ENCODE measurements at places on chromosomes 16 and 17.

DNA sequence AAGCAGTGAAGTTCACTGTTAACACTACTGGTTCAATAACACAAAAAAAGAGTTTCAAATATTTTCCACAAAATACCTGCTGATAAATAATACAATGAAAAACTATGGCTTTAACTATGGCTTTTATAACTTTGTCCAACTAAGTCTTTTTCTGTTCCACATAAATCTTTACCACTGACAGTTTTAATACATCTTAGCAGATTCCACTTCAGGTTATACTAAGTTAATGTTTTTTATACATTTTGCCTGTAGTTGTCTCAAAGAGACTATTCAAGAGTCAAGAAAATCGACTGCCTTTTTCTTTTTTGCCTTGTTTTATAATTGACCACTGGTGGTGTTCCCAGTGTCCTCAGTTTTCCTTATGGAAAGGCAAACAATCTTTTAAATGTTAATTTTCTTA, 379.7 kb upstream of the PMFBP1 start:
- no peak for DNase-seq

- DNase-seq, result no peak
These were observed 335.1 kb downstream of the HS3ST4 start for GRCh38 chr16:26026709-26027450.

GRCh38 chr16:53913099-53913870, 209.3 kb downstream of the FTO start:
- DNase-seq, result no peak

DNA sequence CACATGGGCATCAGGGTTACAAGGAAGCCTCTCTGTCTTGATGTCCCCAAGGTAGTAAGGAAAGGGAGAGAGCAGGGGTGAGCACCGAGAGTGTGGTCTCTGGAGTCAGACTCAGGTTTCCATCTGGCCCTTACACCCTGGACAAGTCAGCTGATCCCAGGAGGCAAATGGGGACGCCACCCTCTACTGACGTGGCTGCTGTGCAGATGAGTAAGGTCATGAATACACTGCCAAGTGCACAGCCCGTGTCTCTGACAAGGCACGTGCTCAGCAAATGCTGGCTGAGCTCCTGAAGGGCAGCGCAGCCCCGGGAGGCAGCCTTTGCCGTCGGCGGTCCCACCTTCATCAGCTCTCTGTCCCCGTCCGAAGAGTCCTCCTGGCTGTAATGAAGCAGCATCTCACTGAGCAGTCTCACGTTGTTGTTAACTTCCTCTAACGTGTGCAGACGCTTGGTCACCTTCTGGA, 19.4 kb downstream of the GGA3 start:
- no peak for DNase-seq

DNA sequence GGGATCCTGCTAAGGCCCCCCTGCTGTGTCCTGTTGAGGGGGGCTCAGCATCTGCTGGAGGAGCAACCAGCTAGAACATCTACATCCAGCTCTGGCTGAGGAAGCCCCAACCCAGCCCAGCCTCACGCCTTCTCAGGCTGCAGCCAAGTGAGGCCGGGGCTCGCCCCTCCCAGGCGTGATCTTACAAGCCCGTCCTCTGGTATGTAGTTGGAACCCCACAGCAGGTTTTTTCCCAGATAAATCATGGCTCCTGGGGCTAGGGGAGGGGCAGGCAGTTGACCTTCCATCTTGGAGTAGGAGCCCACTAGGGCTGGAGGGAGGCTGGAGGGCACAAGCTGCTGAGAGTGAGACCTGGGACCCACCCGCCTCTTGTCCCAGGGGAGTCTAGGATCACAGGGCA, 4.7 kb downstream of the FAM83G start:
- DNase-seq, result no peak

DNA sequence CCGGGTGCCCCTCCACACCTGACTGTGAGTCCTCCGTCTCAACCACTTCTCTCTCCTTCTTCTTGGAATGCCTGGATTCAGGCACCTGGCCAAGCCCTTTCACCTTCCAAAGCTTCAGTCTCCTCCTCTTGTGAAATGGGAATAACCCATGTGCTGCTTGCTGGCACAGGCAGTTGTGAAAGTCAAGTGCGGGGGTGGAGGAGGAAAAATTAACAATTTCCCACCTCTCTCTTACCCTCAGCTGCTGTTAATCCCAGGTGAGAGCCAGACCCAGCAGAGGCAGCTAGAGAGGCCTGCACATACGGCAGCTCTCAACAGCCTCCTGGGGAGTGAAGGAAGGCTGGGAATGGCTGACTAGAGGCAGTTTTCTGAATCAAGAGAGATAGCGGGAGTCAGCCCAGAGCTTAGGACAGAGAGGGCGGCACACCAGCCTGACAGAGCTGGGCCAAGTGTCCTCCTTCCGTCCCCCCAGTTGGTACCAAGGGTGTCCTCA, 77.9 kb upstream of the LGALS9 start:
- no peak for DNase-seq

GRCh38 chr16:2473999-2474876, 689 bp upstream of the TBC1D24 start:
- DNase-seq, result peak; percentile 69

GRCh38 chr17:75078284-75079022, 9.3 kb upstream of the SLC16A5 start:
- no peak for DNase-seq

DNA sequence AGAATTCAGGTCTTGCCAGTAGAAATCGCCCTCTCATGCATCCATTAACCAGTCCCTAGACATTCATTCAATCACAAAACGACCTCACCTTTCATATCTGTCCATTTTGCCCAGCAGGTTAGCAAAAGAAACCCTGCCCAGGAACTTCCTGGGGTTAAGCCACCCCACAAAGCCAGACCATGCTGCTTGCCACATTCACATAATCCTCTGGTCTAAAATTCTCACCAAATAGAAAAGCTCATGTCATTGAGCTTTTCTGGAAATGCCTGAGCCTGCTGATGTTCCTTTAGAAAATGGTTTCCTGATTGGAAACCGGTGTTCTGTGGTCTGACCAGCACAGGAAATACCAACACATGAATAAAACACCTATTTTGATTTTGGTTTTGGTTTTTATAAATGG, 21.6 kb upstream of the DYNLRB2 start:
- DNase-seq, result no peak

DNA sequence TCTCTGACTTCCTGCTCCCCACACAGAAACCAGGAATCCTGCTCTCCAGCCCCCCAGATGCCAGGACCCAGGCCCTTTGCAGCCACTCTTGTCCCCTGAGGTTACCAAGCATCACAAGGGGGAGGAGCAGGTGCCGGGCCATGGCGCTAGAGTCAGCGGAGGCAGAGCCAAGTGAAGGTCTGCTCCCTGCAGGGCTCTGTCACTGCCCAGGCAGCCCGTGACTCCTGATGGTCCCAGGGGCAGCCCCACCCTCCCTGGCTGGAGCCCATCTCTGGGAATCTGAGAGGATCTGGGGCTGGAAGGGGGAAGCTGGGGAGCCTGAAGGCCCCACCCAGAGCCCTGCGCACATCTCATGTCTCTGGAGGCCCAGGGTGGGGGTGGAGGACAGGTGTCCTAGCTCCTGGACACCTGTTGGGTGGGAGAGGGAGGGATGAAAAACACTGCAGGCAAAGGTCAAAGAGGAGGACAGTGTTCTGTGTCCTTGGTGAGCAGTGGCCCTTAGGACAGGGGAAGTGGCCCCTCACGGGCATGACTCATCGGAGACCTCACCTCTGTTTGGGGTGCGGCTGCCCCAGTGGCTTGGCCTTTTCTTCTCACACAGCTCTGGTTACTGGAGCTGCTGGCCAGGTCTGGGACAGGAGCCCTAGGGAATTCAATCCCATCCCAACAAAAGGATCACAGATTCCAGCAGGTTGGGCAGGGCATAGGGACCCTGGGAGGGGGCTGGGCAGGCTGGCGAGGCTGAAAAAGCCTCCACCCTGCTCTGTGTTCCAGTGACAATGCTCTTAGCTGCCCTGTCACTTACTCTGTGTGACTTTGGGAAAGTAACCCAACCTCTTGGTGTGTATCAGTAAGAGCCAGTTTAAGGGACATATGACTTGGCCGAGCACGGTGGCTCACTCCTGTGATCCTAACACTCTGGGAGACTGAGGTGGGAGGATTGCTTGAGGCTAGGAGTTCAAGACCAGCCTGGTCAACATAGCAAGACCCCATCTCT, at the start of gene PRSS36:
TSS of gene PRSS36 (minus strand) at position 173 of the 997 bp plus-strand sequence. CDS start at position 142, 31 bp downstream.
- no peak for DNase-seq

DNA sequence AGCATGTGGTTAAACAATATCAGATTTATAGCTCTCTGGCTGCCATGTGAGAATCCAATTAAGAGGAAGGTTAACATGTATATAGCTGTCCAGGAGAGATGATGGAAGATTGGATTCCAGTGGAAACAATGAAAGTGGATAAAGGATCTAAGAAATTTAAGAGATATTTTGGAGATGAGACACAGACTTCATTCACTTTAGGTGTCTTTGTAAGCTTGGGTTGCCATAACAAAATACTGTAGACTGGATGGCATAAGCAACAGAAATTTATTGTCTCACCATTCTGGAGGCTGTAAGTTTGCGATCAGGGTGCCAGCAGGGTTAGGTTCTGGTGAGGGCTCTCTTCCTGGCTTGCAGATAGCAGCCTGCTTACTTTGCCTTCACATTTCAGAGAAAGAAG, 155.9 kb upstream of the MYOCD start:
- DNase-seq, result no peak

DNA sequence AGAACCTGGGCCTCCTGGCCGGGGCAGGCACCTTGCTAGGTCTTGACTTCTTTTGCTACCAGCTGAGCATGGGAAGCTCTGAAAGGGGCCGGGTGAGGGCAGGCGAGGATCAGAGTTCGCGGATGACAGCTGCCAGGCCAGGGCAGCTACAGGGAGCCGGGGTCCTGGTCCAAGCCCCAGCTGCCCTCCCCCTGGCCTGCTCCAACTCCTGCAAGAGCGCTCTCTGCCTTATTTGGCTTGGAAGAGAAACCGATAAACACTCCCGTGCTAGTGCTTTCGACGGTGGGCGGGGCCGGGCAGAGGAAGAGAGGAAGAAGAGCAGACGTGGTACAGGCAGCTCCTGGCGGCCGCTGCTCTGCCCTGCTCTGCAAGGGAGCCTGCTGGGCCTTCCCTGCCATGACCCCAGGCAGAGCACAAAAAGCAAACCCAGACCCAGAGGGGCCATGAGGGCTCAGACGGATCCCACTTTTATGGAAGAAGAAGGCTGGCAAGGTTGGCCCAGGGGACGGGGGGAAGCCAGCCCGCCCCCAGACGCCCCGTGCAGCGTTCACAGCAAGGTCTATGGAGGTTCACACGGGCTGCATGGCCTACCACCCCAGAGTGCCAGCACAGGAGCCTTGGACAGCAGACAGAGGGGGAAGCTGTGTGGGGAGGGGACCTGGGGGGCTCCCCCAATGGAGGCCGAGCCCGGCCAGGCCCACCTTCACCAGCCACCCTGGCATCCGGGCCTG, 25.6 kb downstream of the PIEZO1 start:
- DNase-seq, result peak; percentile 35

DNA sequence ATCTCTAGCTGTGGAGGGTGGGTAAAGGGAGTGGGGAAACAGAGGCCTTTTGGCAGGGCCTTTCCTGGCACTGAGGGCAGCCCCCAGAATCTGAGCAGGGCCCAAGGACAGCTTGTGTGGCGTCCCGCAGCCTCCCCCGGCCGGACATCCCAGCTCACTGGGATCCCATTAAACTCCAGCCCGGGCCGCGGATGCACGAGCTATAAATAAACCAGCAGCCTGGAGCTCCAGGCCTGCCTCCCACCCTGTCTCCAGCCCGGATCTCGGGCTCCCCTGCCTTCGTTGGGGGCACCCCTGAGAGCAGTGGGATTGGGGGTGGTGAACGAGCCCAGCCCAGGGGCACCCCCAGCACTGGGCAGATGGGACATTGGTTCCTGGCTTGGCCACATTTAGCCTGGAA, 13.8 kb upstream of the AATK start:
- DNase-seq, result no peak

DNA sequence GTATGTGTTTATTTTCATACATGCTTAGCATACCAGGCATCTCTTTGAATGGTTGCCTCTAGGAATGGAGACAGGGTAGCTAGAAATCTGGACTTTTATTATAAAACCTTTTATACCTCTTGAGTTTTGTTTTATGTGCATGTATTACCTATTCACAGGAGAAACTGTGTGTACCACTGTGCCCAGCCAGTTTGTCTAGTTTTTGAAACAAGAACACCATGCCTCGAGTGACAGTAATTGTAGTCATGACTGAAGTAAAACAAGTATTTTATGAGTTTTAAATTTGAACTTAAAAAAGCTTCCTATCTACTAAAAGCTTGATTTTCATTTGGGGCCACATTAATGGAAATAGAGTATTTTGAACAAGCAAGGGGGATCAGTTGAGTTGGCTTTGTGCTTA, 57.4 kb downstream of the SNTB2 start:
- no peak for DNase-seq

- no peak for DNase-seq
These were observed 246.7 kb downstream of the IRF8 start for GRCh38 chr16:86145669-86146068.

DNA sequence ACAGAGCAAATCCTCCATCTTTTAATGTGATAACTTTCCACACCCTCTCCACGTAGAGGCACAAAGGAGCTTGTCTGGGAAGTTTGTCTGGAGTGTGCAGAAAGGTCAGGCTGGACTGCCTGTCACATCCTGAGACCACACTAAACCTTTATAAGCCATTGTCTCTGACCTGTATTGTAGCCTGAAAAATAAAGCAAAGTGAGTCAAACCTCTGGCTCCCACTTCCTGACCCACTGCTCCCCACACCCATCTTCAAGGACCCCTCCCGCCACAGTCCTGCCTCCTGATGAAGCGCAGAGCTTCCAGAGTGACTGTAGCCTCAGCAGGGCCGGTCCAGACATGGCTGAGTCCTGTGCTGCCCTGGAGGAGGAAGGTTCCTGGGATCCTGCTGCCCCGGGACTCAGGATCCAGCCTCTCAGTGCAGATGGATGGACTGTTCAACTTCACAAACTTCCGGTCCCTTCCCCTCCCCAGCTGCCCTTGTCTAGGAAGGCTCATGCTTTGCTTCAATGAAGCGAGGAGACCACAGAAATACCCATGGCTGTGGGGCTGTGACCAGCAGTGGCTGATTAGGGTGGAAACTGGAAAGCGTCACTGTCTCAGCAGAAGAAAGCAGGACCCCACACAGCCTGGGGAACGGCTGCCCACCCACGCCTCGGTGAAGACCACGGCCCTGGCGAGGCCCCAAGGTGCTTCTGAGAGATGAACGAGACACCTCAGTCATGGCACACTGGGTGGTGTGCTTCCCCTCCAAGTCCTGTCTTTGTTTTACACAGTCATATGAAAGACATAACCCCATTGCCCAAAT, 30.9 kb upstream of the CLEC18B start:
- no peak for DNase-seq

DNA sequence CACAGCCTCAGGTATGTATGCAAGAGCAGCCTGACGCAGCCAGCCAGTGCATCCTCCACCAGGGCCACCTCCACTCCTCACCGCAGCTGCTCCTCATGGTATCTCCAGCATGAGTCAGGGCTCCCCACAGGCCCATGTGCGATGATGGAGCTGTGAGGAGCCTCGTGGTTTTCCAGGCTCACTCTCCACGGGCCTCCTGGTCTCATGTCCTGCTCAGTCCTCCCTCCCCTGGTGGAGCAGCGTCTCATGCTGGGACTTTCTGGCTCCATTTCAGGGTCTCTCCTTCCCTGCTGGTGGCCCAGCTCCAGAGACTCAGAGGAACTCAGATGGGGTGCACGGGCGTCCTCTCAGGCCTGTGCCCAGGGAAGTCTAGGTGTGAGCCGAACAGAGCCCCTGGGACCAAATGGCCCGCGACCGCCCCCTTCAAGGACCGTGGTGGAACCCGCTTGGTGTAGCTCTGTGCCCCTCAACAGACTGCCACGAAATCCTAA, 70.4 kb downstream of the METRNL start:
- DNase-seq, result no peak

- DNase-seq, result no peak
These were observed 289.8 kb downstream of the CEP112 start for GRCh38 chr17:65902155-65902554.

- DNase-seq, result no peak
These were observed 123.6 kb downstream of the CDYL2 start for GRCh38 chr16:80680839-80681238.

All from hematopoietic multipotent progenitor cell treated with erythropoietin and hydrocortisone succinate and interleukin-3 and kit ligand, for 8 days (in vitro differentiated cells).